ENCODE measurements at places on chromosomes 5 and 9. TPM values are rescaled to one million over a fixed set of nuclear protein-coding genes. Genes with fewer than 3 reads are reported as not detected.

DNA sequence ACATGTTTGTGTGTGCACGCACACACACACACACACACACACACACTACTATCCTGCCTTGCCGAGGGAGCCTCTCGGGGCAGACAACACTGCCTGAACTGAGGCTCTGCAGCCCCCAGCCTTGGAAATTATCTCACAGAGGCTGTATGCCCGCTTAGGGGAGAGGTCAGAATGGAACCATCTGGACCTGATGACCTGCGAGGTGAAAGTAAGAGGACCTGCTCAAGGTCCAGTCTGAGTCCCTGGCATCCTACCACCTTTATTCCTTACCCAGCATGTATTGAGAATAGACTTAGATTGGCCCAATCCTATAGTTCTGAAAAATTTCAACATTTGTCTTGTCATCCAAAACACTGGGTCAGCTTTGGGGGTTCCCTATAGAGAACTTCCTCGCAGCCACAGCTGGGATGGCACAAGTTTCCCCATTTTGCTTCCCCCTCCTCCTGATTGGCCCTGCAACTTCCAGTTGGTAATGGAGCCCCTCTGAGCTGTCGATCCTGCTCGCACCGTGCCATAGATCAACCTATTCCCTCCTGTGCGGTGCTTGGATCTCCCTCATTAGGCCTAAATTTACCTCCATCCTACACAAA is 10.2 kb downstream of the MVB12B start:
- no peak for DNase-seq

DNA sequence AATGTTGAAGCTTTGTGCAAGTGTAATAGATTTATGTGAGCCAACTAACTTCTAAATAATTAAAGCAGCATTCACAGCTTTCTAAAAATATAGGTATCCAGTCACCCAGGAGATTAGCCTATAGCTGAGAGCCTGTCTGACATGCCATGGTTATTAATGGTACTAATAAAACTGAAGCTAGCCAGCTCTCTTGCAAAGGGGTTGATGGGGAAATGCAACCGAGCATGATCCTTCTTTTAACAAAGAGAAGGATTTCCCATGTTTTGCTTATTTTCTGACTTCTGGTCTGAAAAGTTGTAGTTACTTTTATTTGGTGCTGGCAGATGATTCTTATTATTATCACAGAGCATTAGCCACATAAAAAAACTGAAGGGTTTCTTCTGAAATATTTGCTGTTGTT is 488.7 kb upstream of the CYLC2 start:
- DNase-seq = no peak

- DNase-seq = peak; percentile 43
These were observed 5.8 kb upstream of the SNAPC3 start for GRCh38 chr9:15416880-15417279.

- no peak for DNase-seq
These were observed 49.1 kb downstream of the SH3TC2 start for GRCh38 chr5:149013796-149014195.

The EXOSC2 gene
- 46.4 TPM for total RNA-seq

The NKD2 gene
- not detected for total RNA-seq
